ENCODE measurements at places on chromosomes 16 and 17.
A peak's percentile ranks its signal among the peaks of the same experiment; 100 is the strongest.

- no peak for DNase-seq
Observed at GRCh38 chr17:63766754-63767153, 6.6 kb downstream of the CCDC47 start.

GRCh38 chr16:1223355-1224214, 1.5 kb downstream of the TPSG1 start:
- DNase-seq = no peak

GRCh38 chr16:20905576-20905975, 5.0 kb downstream of the LYRM1 start:
- DNase-seq = no peak

DNA sequence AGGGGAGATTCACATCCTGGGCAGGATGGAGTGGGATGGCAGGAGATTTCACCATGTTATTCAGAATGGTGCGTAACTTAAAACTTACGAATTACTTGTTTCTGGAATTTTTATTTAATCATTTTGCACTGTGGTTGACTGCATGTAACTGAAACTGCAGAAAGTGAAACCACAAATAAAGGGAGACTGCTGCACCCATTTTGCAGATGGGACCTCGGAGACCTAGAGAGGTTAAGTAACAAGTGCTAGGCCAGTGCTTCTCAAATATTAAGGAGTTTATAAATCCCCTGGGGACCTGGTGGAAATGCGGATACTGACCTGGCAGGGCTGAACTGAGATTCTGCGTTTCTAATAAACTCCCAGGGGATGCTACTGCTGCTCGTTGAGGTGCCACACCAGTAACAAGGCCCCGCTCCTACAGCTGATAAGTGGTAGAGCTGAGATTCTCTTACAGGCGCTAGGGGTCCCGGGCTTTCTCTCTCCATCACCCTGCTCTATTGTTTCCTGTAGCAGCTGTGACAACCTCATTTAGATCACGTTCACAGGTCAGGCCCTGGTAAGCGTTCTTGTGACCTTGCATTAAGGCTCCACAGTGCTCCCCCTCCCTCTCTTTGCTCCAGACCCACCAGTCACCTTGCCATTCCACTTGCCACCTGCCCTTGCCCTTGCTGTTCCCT, 167.1 kb upstream of the CDH13 start:
- DNase-seq = no peak

DNA sequence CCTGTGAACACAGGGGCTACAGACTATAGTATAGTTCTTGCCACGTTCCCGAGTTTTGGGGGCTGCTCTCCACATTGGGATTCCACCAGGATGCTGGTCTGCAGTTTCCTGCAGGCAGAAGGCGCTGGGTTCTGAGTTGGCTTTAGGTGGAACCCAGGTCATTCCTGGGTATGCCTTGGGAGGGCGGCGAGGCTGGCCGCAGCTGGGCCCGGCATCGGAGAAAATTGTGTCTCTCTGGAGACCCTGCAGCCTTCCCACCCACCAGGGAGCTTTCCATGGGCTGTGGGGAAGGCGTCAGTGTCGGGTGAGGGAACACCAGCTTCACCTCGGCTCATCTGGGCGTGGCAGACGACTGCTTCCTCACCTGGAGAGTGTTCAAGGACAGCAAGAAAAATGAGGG, 183.6 kb downstream of the RAB11FIP4 start:
- DNase-seq = no peak

GRCh38 chr16:23640615-23640930, 537 bp downstream of the PALB2 start:
- peak; percentile 17 for DNase-seq

DNA sequence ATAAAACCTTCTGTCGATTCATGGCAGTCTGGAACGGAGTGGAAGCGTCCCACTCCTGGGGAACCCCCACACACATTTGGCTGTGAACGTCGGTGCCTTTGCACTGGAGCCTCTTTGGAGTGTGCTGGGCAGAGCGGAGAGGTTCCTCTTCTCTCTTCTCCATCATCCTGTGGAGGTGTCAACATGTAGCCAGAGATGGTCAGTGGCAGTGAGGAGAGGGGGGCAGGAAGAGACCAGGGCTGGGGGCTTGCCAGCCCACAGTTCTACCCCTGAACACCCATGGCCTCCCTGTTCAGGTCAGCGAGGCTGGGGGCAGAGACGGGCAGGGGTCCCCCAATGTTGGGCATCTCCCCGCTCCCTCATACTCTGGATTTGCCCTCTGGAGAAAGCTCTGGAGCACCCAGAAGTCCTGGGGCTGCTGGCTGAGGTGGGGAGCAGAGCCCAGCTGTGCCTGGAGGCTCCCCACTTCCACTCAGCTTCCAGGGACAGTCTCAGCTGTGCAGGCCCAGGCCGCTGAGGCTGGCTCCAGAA, 223.7 kb downstream of the SEC14L1 start:
- DNase-seq = no peak

DNA sequence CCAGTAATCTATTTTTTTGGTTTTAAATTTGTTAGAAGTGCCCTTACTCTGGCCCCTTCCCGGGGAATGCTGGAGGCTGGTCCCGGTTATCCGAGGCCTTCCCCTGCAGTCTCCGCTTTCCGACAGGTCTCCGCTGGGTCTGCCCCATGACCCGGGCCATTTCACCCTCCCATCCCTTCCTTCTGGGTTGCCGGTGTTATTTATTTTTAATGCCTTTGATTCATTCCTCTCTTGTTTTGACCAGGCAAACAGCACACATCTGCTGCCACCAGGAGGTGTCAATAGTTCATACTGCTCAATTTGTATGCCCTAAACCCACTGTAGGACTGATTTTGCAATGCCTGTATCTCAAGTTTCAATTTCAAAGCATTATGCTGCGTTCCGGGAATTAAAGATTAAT, 113.2 kb upstream of the IRX5 start:
- no peak for DNase-seq

GRCh38 chr16:74771656-74772315, 2.8 kb downstream of the FA2H start:
- no peak for DNase-seq

- no peak for DNase-seq
Observed at GRCh38 chr17:81394377-81394920, 808 bp upstream of the BAHCC1 start.

DNA sequence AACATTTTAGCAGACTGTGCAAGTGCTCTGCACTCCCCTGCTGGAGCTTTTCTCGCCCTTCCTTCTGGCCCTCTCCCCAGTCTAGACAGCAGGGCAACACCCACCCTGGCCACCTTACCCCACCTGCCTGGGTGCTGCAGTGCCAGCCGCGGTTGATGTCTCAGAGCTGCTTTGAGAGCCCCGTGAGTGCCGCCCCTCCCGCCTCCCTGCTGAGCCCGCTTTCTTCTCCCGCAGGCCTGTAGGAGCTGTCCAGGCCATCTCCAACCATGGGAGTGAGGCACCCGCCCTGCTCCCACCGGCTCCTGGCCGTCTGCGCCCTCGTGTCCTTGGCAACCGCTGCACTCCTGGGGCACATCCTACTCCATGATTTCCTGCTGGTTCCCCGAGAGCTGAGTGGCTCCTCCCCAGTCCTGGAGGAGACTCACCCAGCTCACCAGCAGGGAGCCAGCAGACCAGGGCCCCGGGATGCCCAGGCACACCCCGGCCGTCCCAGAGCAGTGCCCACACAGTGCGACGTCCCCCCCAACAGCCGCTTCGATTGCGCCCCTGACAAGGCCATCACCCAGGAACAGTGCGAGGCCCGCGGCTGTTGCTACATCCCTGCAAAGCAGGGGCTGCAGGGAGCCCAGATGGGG, 3.1 kb downstream of the GAA start:
- DNase-seq = no peak

DNA sequence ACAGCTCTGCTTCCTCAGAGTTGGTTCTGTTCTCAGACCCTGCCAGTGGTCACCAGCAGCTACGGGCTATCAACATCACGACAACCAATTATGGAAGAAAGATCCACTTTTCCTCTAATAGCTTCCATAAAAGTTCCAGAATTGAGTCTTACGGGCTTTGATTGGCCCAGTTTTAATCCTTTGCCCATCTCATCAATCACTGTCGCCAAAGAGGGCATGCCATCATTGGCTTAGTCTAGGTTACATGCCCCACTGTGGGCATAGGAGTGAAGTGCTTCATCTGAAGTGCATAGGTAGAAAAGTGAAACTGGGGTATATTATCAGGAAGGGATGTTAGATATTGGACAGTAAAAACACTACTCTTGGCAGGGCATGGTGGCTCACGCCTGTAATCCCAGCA, 76.6 kb upstream of the DHX40 start:
- DNase-seq = no peak

GRCh38 chr16:22206013-22206841, at the start of gene EEF2K:
Gene EEF2K, plus strand, starts transcription at chr16:22206278. Its CDS starts 19,452 bp downstream, at chr16:22225730.
- peak; percentile 96 for DNase-seq

- DNase-seq = peak; percentile 82
Observed at GRCh38 chr17:74457146-74457819, 9.2 kb upstream of the CD300A start.

DNA sequence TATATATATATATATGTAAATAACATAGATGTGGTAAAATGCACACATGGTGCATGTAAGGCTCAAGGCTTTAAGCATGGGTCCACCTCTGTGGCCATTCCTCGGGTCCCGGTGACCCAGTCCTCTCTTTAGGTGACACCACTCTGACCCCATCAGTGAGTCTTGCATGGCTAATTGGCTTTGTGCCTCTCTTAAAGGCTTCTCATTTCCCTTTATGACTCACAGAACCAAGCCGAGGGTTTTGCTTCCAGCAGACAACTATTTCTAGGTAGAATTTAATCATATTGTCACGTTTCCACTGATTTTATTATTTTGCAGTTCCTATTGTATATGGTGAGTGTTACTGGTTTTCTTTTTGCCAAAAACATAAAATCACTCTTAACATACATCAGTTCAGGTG, 59.7 kb downstream of the PLCG2 start:
- no peak for DNase-seq

GRCh38 chr17:3698139-3698538, 2.2 kb upstream of the P2RX5 start:
- no peak for DNase-seq

DNA sequence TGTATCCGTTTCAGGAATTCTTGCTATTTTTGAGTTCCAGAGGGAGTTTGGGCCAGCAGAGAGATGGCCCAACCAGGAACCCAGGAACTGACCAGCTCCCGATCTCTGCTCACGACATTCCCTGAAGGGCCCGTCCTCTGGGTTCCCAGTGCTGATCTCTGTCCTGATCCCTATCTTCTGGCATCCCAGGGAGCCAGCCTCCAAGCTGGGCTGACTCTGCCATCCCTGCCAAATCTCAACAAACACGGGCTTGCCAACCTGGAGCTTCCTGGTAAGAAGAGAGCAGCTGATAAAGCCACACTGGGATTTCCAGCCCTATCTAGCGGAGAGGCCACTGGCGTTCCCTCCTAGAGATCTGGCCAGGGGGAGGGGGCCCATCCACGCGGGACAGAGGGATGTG, 16.2 kb downstream of the GPRC5B start:
- no peak for DNase-seq

DNA sequence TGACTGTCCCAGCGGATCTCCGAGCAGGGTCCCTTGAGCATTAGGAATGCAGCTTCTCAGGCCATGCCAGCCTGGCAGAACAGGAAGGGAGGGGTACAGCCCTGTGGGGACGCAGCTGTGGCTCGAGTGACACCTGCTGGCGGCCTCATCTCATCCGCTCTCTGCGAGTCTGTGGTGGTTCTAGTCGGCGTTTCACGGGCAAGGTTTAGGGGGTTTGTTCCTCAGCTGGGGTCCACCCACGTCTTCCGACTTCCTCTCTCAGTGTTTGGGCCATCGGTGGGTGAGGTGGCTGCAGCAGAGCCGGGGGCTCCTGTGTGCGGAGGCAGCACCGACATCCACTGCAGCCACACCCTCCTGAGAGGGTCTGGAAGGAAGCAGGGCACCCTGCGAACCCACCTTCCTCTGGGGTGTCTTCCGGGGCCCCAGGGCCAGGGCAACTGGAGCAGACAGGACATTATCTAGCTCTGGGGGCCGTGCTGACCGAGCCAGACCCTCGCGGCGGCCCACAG, 33.3 kb downstream of the JPH3 start:
- DNase-seq = peak; percentile 82

- DNase-seq = no peak
Observed at GRCh38 chr17:16934133-16934795, 37.7 kb downstream of the TNFRSF13B start.

DNA sequence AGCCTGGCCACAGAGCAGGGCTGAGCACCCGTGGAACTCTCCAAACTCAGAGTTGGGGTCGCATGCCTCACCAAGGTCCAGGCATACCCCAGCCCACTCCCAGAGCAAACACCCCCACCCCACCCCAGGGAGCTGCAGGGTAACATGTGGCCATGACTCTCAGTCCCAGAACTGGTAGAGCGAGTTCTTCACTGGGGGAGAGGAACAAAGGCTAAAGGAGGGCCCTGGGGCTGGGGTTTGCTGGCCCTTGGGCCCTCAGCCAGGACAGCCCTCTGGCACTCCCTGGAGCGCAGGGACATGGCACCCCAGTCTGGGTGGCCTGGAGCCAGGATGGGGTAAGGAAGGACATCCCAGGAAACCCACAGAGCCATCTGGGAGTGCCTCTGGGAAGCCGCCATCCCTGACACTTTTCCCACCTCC, 4.2 kb downstream of the HID1 start:
- DNase-seq = no peak

DNA sequence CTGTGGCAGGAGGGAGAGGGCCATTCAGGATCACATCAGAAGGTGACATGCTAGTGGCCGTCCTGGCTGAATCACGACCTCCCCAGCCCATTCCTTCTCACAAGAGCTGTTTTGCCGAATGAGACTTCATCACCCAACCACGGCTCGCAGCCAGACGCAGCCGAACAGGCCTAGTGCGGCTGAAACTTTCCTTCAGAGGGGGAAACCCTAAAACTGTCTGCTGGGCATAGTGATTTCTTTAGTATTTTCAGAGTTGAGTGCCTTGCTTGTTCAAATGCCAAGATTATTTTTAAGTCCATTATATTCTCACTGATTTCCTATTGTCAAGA, 343.7 kb downstream of the CPPED1 start:
- no peak for DNase-seq

GRCh38 chr17:41324180-41325075, 8.9 kb upstream of the KRTAP17-1 start:
- DNase-seq = no peak

DNA sequence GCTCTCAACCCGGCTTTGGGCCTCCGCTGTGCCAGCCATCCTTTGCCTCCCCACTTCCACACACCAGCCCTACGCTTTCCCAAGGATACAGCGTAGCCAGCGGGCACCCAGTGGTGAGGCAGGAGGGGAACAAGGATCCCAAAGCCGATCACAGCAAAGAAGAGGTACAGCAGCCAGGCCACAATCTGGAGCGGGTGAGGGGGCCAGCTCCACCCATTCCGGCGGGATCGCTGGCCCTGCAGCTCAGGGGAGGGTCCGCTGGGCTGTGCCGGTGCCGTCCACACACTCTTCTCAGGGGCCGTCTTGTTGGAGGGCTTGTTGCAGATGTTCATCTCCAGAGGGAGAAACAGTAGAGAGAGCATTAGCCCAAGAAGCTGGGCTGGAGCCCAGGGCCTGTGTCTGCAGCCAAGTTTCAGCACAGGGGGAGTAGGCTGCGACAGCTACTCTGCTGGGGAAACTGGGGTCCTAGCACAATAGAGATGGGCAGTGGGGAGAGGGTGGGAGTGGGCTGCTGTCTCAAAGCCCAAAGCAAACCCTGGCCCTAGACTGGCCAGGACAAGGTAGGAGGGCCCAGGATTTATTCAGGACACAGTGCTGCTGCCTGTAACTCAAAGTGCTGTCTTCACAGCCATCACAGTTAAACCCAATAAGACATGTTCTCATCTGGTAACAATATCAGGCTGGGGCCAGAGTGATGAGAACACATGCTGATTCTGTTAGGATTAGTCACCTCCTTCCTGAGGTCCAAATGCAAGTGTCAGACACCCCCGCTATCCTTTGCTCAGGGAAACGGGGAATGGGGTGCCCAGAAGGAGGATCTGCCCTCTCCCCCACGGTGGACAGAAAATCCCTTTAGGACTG, 9.9 kb downstream of the ZDHHC1 start:
- DNase-seq = peak; percentile 92
